NCI-H1092 treated with DMSO at 0.1 percent for 48 hours (cell line): ENCODE measurements at places on chromosomes 2 and 18.
A peak's percentile ranks its signal among the peaks of the same experiment; 100 is the strongest.

DNA sequence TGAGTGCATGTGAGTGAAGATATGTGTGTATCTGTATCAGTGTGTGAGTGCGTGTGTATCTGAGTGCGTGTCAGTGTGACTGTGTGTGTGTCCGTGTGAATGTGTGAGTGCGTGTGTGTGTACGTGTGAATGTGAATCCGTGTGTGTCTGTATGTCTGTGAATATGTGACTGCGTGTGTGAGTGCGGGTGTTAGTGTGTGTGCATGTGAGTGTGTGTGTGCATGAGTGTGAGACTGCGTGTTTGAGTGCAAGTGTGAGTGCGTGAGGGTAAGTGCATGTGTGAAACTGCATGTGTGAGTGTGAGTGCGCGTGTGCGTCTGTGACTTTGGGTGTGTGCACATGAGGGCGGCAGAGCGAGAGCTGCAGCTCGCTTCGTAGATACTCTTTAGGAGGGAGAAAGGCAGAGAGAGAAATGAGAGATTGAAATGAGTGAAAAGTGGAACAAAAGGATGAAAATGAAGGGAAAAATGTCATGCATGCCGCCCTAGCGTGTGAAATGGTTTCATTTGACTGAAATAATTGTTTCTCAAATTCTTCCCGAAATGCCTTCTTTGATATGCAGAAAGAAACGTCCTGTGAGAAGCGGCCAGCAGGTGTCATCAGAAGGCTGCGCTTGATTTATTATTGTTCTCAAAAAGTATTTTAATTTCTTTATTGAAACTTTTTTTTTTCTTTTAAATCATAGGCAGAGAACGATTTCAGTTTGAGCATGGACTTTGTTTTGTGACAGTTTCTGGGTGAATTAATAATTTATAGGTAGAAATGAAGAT is 25.6 kb downstream of the ZNF407 start:
- DNase-seq = no peak

- no peak for DNase-seq
Observed at GRCh38 chr2:69779258-69780001, 37.5 kb downstream of the ANXA4 start.

DNA sequence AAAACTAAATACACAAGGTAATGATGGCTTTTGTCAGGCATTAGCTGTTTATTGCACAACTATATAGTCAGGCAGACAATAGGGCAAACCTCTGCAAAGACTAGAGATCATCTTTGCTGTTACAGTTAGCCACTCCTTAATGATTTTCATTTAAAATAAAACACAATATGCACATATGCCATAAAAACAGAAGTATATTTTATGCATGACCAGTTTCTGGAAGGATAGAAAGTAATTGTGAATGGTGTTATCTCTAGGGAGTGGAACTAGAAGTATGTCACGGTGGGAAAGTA is 102.0 kb downstream of the CHN1 start:
- DNase-seq = no peak

DNA sequence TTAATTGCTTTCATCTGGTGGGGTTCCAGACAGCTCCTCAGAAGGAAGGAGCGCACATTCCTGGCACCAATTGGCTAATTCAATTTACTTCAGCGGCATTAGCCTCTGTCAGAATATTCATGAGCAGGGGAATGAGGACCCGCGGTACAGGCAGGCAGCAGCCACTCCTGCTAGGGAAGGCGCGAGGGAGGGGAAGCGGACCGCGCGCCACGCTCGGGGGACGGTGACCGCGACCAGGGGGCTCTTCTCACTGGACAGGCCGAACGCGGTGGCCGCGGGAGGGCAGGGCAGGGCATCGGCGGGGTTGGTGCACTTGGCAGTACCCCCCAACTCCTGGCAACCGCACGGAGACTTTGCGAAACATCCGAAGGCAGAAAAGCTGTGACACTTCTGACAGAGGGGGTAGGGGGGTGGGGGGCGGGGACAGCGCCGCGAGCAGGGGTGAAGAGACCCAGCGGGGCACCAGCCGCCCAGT is at the start of gene CDH20:
Gene CDH20, plus strand, starts transcription at position 160 of the 475 bp plus-strand sequence.
- peak; percentile 59 for DNase-seq

DNA sequence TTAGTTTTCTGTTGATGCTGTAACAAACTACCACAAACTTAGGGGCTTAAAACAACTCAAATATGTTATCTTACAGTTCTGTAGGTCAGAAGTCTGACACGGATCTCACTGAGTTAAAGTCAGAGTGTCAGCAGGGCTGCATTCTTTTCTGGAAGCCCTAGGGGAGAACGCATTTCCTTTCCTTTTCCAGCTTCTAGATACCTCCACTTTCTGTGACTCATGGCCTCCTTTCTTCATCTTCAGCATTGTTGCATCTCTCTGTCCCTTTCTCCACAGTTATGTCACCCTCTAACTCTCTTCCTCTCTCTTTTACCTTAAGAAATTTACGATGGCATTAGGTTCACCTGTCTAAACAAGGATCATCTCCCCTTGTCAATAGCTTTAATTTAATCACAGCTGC is 13.3 kb upstream of the PPP4R1 start:
- DNase-seq = no peak

DNA sequence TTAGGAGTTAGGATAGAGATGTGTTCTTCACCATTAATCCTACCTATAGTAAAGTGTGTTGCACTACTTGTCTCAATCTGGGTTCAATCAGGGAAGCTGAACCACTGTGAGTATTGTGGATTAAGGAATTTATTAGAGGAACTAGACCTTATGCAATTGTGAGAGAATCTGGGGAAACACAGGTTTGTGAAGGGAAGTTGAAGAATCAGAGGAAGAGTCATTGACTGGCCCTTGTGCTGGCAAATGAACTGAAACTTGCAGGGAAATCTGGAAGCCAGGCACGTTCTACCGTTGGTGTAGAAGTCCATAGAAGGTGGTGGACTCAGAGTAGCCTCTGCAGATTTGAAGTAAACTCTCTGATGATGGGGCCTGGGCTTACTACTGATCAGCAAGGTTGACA is 44.7 kb upstream of the HK2 start:
- DNase-seq = no peak

- no peak for DNase-seq
Observed at GRCh38 chr18:67597759-67598158, 81.2 kb upstream of the DSEL start.

DNA sequence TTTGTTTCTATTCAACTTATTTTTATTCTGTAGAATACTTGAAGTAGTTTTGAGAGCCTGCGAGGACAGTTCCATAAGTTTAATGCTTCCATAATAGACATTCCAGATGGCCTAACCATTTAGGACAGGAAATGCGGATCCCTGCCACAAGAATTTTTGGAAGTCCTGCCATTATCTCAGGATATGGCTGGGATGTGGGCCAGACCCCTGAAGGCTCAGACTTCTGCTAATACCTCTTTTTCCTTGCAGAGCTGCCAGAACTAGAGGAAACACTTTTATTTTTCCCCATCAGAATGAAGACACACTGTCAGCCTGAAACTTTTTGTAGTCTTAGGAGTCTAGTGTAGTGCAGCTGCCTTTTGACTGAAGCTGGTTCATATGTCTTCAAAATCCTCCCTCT is 806.5 kb downstream of the TDRD15 start:
- DNase-seq = no peak

DNA sequence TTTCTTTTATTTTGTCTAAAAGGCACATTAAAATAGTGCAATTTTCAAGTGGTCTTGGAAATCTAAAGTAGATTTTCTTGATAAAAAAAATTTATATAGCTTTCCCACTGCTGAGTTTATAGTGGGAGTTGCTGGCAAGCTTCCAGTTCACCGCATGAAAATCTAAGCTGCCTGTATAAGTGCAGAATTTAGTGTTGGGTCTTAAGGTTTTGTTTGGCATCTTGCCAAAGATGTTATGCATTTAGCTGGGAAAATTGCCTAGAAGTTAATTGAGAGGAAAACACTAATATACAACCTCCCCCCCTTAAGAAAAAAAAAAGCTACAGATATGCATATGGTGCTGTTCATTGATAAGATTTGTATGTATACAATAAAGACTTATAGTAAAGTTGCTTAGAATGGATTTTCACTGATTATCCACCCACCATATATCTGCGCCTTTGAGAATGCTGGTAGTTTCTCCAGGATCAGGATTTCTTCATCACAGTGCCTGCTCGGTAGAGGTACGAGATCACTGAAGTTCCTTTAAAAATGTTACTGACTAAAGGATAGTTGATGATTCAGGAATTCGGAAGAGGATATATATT is 803.2 kb upstream of the POU3F3 start:
- DNase-seq = peak; percentile 34

GRCh38 chr18:11577271-11578112 is 31.9 kb upstream of the SLC35G4 start:
- no peak for DNase-seq

DNA sequence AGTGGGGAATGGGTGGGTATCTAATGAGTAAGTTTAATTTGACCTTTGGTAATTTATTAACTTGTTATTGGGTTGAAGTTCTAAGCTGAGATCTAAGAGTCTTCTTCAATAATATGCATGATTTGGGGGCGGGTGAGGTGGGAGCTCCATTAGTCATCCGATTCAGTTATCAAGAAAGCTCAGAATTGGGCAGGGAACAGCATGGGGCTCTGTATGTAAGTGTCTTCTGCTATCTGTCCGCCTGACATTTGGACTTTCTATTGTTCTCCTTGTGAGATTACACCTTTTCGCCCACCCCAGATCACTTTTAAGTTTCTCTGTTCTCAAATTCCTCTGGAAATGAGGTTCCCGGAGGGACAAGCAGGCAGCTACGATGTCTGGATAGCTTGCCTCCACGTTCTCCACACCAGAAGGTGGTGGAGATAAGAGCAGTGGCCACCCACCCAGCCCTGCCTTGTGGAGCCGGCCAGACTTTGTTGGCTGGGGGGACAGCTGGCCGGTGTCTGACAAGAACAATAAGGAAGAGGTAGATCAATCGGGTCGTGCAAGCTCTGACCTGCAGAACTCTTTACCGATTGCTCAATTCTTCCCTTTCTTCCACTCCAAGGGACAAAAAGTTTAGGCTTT is 75.5 kb upstream of the GATA6 start:
- DNase-seq = no peak

GRCh38 chr2:188416367-188416766 is 124.7 kb downstream of the GULP1 start:
- DNase-seq = no peak

DNA sequence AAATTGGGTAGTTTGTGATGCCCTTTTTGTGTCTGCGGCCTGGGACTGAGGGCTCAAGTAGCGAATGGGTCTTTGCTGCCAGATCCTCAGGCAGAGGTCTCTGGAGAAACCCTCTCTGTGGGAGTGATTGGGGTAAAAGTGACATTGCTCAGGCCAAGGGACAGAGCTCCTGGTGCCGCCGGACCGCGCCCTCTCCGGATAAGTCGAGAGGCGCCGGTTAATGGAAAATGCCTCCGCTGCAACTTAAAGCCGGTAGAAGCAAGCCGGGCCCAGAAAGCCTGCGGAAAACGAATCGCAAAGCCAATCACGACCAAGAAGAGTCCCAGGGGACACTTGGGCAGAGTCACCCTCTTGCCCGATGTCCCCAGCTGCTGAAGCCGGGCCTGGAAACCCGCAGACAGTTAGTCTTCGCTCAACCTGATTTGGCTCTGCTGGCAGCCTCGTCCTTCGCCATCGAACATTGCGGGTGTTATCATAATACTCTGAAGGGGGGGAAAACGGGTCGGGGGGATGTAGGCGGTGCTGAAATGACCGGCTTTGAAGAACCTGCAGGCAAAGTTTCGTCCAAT is 352 bp upstream of the HOXD12 start:
- no peak for DNase-seq
